ENCODE measurements at places on chromosomes 11 and 22. TPM values are rescaled to one million over a fixed set of nuclear protein-coding genes. Genes with fewer than 3 reads are reported as not detected.

The MORC2 gene
- total RNA-seq: 10.7 TPM

The GGT1 gene
- 5.3 TPM for total RNA-seq

The SLC37A2 gene
- 0.87 TPM for total RNA-seq

The HDAC10 gene
- 156 TPM for total RNA-seq

The GAB4 gene
- total RNA-seq: not detected

The TSSK2 gene
- total RNA-seq: not detected

The DTX4 gene
- total RNA-seq: 46.1 TPM

The NKAPD1 gene
- 8.7 TPM for total RNA-seq

The ZFTA gene
- 2.8 TPM for total RNA-seq

- DNase-seq: no peak
These were observed 36.2 kb upstream of the FGF3 start for GRCh38 chr11:69855421-69855820.

- DNase-seq: no peak
These were observed 50.5 kb downstream of the WNT7B start for GRCh38 chr22:45926433-45926832.

GRCh38 chr11:119476666-119477331, 53.8 kb upstream of the THY1 start:
- peak; percentile 21 for DNase-seq

DNA sequence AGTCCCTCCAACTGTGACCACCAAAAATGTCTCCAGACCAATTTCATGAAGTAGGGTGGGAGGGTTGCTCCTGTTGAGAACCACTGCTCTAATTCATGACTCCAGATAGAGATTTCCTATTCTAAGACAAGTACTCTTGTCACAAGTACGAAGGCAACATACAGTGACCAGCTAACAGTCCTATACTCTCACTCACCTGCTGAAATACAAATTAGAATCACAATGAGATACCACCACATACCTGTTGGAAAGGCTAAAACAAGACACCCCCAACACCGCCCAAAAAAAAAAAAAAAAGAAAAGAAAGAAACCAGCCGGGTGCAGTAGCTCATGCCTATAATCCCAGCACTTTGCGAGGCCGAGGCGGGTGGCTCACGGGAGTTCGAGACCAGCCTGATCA, 310.5 kb downstream of the SWAP70 start:
- DNase-seq: no peak

GRCh38 chr11:119056421-119056999, 495 bp downstream of the HYOU1 start:
- DNase-seq: peak; percentile 62

DNA sequence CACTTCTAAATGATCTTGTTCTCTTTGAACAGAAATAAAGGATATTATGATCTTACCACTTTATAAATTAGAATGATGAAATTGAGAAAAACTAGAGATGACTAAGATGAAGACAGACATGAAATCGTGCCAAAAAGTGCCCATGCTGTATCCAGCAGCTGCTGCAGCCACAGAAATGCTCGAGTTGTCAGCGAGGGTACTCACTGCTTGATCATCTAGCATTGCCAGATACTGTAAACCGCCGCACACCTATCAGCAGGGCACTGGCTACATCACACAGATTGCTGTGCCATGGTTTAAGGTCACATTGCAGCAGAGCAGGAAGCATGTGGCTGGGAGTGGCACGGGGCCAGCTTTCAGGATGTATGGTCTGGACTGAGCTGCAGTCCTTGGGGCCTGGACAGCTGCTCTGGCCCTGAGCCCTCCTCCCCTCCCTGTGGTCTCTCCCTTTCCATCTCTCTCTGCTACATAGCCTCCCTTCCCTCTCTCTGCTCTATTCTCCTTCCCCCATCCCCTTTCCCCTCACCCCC, 51.0 kb upstream of the SEPTIN5 start:
- peak; percentile 89 for DNase-seq
